ENCODE measurements at places on chromosomes 4 and X.

DNA sequence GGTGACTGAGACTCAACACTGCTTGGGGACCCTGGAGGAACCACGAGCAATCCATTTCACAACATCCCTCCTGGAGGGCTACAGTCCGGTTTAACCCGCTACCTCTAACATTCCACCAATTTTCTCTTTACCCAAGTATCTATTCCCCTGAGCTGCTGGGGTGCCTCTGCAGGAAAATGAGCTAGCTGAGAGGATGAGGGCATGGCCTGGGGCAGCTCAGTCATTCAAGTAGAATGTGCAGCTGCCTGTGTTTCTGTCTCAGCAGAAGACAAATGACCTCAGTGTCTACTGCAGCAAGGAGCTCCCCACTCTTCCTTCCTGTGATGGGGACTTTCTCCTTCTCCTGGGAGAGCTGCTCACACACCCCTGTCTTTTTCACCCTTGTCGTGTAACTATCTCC lies 120.8 kb downstream of the ZNF518B start:
- DNase-seq, result no peak

DNA sequence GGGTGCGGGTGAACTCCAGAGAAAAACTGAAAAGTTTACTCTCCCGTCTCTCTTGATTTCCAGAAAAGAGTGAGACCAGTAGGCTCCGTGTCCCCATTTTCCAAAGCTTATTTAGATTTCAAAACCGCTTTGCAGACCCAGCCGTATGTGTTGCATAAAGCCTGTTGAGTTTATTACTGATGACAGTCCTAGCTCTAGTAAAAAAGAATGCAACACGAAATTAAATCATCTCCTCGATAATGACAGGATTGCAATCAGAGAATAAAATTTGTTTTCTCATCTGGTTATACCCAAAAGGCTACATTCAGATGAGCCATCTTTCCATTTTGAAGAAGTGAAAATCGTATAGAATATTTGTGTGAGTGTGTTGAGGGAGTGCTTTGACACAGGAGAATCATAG lies 16.1 kb upstream of the VCX3A start:
- DNase-seq, result no peak

DNA sequence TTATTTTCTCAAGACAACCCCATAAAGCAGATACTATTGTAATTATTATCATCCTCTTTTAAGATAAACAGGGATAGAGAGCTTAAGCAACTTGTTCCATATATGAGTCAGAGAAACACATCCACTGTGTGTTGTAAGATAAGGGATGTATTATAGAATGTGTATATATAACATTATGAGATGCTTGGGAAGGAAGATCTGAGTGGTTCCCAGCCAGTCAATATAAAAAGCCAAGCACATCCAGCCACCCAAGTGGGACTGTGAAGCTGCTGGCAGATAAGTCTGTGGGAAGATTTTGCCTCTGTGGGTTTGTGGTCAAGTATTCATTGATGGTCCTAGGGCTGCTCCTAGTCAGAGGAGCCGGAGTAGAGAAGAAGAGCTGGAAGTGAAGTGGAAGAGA lies 16.5 kb upstream of the BMPR1B start:
- no peak for DNase-seq

- DNase-seq, result no peak
Measured at GRCh38 chr4:813900-814299, 12.0 kb downstream of the CPLX1 start.

GRCh38 chrX:134570509-134570846 lies 87.8 kb downstream of the PLAC1 start:
- DNase-seq, result no peak

DNA sequence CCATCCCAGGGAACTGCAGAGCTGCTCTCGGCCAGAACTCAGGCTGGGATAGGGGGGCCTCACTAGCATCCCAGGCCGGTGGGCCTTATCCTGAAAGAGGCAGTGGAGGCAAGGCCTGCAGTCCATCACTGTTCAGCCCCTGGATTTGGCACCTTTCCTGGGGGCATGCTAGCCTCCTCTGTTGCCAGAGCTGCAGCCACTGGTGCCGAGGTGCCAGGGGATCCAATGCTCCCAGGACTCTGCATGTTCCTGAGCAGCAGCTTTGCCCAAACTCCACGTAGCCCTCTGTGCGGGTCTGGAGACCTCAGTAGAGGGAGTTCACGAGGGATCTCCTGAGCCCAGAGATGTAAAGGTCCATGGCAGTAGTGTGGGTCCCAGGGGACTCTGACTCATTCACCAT lies 551.7 kb upstream of the AMOT start:
- no peak for DNase-seq

DNA sequence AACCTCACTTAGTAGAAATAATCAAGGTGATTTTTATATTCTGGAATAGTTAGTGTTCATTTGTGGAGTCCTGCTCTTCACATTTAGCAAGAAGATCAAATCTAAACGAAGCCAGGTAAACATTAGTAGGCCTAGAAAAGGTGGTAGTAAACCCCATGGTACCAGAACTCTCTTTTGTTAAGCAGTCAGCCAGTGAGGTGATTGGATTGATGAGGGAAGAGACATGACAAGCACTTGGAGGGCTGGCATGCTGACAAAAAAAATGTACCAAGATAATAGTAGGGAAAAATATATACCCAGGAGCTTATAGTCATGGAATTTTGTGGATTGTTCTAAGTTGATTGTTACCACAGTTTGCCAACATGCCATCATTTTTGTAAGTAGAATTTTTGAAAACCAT lies 163.8 kb downstream of the BANK1 start:
- no peak for DNase-seq

DNA sequence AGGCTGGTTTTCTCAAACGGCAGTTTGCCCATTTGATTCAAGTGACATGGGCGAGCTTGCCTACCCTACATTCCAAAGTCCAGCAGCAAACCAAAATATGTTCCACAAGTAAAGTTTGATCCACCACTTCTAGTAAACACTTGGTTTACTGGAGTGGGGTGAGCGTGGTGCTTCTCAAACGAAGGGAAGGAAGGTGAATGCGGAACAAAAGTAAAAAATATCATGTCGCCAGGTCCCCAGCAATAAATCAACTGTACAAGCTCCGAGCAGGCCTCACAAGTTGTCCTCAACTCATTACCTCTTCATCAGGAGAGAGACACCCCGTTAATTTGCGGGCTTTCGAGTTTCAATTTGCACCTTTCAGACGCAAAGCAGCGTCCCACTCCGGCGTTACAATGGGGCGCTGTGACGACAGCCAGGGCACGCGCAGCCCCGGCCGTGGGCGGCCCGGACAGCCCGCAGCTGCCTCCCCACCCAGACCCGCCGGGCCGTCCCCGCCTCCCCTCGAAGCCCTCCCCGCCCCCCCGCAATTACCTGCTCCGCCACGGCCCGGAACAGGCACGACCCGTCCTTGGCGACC lies 1.0 kb downstream of the OTUD4 start:
- peak; percentile 93 for DNase-seq

DNA sequence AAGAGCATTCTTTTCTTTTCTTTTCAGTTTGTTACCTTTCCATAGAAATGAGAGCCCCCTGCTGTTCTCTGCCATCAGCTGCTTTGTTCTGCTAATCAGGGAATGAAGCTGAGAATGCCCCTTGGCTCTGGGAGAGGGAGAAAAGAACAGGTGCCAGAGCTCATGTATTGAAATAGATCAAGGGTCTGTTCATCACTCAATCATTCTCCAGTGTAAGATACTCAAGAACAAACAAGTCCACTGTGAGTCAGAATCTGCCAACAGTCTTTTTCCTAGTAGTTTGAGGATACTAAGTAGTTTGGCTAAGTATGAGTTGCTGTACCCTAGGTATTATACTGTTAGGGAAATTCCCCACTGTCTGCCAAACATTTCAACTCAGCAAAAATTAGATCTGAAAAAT lies 144.3 kb downstream of the RTL3 start:
- DNase-seq, result no peak

DNA sequence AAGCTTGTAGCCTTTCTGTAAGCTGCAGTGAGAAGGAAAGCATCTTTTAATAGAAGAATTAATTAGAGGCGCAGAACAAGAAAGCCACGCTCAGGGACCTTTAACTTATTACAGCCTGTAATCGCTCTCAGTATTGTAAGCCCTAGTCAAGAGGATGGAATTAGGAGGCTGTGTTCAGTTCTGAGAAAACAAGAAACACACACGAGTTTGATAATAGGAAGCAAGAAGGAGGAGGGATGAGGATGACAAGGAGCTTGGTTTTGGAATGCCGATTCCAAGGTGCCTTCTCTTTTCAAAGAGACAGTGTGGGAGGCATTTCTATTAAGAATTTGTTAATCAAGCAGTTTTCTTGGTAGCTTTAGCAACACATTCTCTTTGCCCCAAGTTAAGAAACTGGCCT lies 69.3 kb downstream of the NYX start:
- DNase-seq, result no peak

DNA sequence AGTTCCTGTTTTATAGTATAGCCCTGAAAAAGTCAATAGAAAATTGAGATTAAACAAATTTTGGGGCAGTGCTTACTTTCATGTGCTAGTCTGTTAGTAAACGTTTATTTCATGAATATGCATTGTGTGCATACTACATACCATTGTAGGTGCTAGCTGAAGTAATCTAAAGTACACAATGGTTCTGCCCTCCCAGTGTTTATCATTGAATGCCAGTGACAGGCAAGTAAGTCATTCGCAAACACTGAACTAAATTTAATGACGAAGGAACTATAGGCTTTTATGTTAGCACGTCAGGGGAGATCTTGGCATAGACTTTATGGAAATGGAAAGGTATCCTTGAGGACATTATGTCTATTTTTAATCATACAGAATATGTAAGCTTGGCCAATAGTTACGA lies 426.9 kb upstream of the EPHA5 start:
- no peak for DNase-seq

GRCh38 chr4:726838-727237 lies 21.2 kb downstream of the PCGF3 start:
- DNase-seq, result no peak

DNA sequence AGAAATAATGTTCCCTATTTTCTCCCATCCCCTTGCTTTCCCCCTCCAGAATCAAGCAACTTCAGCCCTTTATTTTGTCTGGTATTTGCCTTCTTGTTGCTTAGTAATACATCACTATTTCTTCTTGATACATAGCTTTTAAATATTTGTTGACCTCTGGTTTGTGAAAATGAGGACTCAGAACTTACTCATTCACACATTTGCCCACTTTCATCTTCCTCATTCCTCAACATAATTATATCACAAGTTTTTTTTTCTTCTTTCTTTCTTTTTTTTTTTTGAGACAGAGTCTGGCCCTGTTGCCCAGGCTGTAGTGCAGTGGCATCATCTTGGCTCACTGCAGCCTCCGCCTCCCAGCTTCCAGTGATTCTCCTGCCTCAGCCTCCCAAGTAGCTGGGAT lies 28.9 kb upstream of the NDUFC1 start:
- DNase-seq, result no peak
